ENCODE measurements at places on chromosomes 5 and 9. TPM values are rescaled to one million over a fixed set of nuclear protein-coding genes. Genes with fewer than 3 reads are reported as not detected.

DNA sequence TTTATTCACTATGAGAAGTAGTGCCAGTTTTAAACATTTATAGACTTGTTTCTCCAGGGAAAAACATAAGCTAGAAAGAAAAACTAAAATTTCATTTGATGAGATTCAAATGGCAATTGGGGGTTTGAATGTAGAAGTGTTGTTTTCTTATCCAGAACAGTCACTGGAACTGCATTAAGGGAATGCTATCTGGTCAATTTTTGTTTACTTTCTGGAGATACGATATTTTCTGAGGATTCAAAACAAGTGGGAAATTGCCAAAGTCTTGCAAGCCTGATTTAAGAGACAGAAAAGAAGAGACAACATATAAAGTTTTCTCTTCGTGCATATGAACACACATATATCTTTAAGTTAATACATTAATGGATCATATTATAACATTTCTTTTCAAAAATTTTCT, 118.4 kb downstream of the NXNL2 start:
- no peaks in the 10 kb centered on the region for H3K36me3 ChIP-seq
- no peaks in the 10 kb centered on the region for H3K4me1 ChIP-seq
- H3K4me3 ChIP-seq, result no peak overlapping the region
- no peak for DNase-seq
- no peak overlapping the region for H3K27ac ChIP-seq

- no peak for DNase-seq
- H3K27ac ChIP-seq, result peak overlapping the region; percentile 68
Measured at GRCh38 chr5:78574131-78574673, 74.4 kb downstream of the LHFPL2 start.

Gene NNT
- total RNA-seq, result 109 TPM

Gene GRAMD2B
- total RNA-seq, result 45.0 TPM

GRCh38 chr5:17730421-17730820, 96.2 kb downstream of the TAF11L14 start:
- H3K4me1 ChIP-seq, result no peaks in the 10 kb centered on the region
- DNase-seq, result no peak
- no peak overlapping the region for H3K4me3 ChIP-seq

DNA sequence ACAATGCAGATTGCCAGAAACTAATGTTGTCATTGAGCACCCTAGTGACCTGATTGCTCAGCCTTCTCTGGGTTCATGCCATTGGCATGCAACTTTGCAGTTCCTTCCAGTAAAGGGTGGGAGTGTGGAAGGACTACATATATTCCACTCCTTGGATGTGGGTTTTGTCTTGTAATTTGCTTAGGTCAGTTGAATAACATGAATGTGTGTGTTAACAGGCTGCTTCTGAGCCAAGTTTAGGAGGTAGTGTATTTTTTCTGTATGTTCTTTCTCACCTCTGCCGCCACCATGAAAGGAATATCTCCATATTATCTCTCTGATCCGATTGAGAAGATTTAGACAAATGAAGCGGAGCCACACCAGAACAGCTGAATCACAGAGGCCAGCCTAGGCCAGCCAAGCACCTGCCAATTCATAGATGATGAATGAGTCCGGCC, 1929.6 kb upstream of the CDH6 start:
- no peaks in the 10 kb centered on the region for H3K27me3 ChIP-seq
- no peaks in the 10 kb centered on the region for H3K36me3 ChIP-seq
- H3K4me1 ChIP-seq, result no peaks in the 10 kb centered on the region
- H3K27ac ChIP-seq, result no peak overlapping the region

DNA sequence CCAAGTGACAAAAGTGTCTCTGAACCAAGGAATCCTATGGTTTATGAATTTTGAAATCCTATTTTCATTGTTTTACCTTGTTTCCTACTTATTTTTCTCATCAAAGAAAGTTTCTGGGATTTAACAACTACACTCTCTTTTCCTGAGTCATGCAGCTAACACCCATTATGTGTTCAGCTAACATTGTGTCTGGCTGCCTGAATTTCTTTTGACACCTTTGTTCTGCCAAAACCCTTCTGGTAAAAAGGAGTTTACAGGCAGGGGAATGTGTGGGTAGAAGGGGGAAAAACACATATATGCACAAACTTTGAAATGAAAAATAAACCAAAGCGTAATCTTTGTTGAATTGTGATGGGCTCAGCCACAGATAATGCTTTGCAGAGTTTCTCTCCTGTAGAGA, 146.2 kb downstream of the COX7C start:
- no peak overlapping the region for H3K4me3 ChIP-seq
- no peaks in the 10 kb centered on the region for H3K4me1 ChIP-seq
- H3K27me3 ChIP-seq, result no peaks in the 10 kb centered on the region
- no peak for DNase-seq

DNA sequence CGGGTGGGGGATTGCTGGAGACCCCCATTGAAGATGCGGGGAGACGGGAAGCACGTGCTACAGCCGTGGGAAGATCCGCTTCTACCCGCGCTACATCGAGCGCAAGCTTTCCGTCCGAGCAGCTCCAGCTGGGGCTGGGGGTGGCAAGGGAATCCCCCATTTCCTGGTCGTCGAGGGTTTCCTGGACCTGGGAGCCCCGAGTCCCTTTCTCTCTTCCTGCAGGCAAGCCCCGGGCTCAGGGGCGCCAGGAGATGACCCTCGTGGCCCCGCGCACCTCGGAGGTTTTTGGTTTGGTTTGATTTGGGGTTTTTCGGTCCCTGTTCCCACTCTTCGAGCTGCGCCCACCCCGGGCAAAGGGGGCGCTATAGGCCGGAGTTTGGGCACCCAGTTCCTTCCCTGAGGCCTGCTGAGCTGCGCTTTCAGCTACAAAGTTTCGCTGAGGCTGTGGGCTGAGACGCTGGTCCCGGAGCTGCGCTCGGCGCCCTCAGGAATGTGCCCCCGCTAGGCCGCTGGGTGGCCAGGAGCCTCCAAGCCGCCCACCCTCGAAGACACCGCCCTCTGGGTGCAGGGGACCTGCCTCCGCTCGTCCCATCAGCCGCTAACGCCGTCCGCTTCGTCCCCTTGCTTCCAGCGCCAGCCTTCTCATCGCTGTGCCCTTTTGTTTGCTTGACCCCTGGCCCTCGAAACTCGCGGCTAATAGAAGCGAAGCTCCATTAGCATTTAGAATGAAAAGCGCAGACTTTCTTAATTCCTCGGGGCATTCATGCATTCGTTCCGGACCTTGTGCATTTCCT, 2.9 kb downstream of the NR4A3 start:
- H3K36me3 ChIP-seq, result peaks cover 14% of the 10 kb centered on the region
- peak overlapping the region; percentile 98 for H3K27ac ChIP-seq
- H3K27me3 ChIP-seq, result no peaks in the 10 kb centered on the region
- no peak for DNase-seq
- no peaks in the 10 kb centered on the region for H3K4me1 ChIP-seq

GRCh38 chr5:100731768-100732167, 171.3 kb downstream of the ST8SIA4 start:
- H3K27me3 ChIP-seq, result no peaks in the 10 kb centered on the region
- H3K36me3 ChIP-seq, result no peaks in the 10 kb centered on the region
- no peak for DNase-seq
- H3K4me1 ChIP-seq, result no peaks in the 10 kb centered on the region

GRCh38 chr5:32298059-32298415, 14.7 kb downstream of the MTMR12 start:
- peaks cover 35% of the 10 kb centered on the region for H3K4me1 ChIP-seq
- no peak overlapping the region for H3K27ac ChIP-seq
- no peaks in the 10 kb centered on the region for H3K27me3 ChIP-seq
- DNase-seq, result no peak
- H3K4me3 ChIP-seq, result no peak overlapping the region

Gene SLC36A3
- total RNA-seq, result not detected

- H3K4me1 ChIP-seq, result no peaks in the 10 kb centered on the region
- no peaks in the 10 kb centered on the region for H3K27me3 ChIP-seq
- H3K27ac ChIP-seq, result no peak overlapping the region
- H3K4me3 ChIP-seq, result no peak overlapping the region
- DNase-seq, result no peak
Measured at GRCh38 chr5:172245046-172245445, 38.5 kb downstream of the UBTD2 start.

Gene CCNG1
- 90.1 TPM for total RNA-seq

DNA sequence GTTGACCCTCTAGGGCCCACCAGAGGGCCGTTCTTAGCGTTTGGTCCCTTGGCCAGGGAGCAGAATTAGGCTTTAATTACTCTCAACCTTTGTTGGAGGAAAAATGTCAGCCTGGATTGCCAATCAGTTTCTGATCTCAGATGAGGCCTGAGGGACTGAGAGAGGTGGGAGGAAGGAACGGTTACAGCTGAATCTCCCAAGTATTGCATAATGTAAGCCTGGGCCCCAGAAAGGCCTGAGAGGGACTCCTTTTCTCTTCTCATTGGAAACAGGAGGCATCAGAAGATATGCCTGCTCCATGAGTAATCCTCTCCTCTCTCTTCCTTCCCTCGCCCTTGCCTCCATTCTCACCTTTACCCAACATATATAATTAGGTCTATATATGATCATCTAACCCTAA, 105.7 kb downstream of the INSYN2B start:
- no peaks in the 10 kb centered on the region for H3K36me3 ChIP-seq
- H3K4me3 ChIP-seq, result no peak overlapping the region
- no peaks in the 10 kb centered on the region for H3K27me3 ChIP-seq

Gene TIMD4
- total RNA-seq, result not detected

Gene SPINK7
- total RNA-seq, result not detected

GRCh38 chr9:127184641-127185040, 62.2 kb upstream of the ANGPTL2 start:
- H3K27ac ChIP-seq, result peak overlapping the region; percentile 93
- no peak for DNase-seq
- H3K36me3 ChIP-seq, result no peaks in the 10 kb centered on the region

Gene SIT1
- not detected for total RNA-seq

Gene SAXO1
- not detected for total RNA-seq

Gene SPINK13
- not detected for total RNA-seq

DNA sequence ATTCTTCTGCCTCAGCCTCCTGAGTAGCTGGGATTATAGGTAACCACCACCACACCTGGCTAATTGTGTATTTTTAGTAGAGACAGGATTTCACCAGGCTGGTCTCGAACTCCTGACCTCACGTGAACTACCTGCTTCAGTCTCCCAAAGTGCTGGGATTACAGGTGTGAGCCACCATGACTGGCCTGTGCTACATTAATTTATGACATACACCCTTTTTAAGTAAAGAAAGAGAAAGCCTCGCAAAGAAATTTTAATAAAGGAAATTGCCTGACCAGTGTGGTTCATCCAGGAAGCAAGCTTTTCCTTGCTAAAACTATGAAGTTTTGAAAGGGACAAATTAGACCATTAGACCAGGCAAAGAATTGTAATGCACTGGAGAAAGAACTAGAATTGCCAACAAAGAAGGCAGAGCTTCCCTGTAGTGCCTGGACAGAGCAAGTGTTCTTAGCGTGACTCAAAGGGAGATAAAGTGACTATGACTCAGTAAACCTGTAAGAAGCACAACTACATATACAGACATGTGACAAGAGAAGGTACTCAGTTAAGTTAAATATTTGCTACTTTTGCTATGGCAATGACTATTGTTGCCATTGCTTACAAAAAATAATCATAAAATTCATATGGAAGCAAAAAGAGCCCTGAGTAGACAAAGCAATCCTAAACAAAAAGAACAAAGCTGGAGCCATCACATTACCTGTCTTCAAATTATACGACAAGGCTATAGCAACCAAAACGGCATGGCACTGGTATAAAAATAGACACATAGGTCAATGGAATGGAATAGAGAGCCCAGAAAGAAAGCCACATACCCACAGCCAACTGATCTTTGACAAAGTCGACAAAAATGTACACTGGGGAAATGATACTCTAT, 54.6 kb downstream of the FYB1 start:
- H3K36me3 ChIP-seq, result no peaks in the 10 kb centered on the region
- no peak for DNase-seq
- H3K27me3 ChIP-seq, result no peaks in the 10 kb centered on the region
- no peaks in the 10 kb centered on the region for H3K4me1 ChIP-seq
- H3K4me3 ChIP-seq, result no peak overlapping the region

Gene PRDM9
- total RNA-seq, result not detected

GRCh38 chr5:112570708-112571444, 151.8 kb upstream of the EPB41L4A start:
- H3K4me1 ChIP-seq, result no peaks in the 10 kb centered on the region
- H3K27me3 ChIP-seq, result no peaks in the 10 kb centered on the region
- H3K27ac ChIP-seq, result no peak overlapping the region
- DNase-seq, result no peak
- H3K36me3 ChIP-seq, result no peaks in the 10 kb centered on the region
- no peak overlapping the region for H3K4me3 ChIP-seq

GRCh38 chr9:98627296-98627695, 81.4 kb downstream of the GABBR2 start:
- H3K27ac ChIP-seq, result no peak overlapping the region
- H3K4me3 ChIP-seq, result no peak overlapping the region
- H3K4me1 ChIP-seq, result no peaks in the 10 kb centered on the region
- DNase-seq, result no peak

GRCh38 chr5:50328193-50328729, 112.8 kb downstream of the EMB start:
- no peaks in the 10 kb centered on the region for H3K27me3 ChIP-seq
- H3K4me3 ChIP-seq, result no peak overlapping the region
- no peak for DNase-seq
- no peaks in the 10 kb centered on the region for H3K4me1 ChIP-seq
- no peak overlapping the region for H3K27ac ChIP-seq

- no peak for DNase-seq
- H3K36me3 ChIP-seq, result no peaks in the 10 kb centered on the region
- no peak overlapping the region for H3K27ac ChIP-seq
- H3K27me3 ChIP-seq, result no peaks in the 10 kb centered on the region
Measured at GRCh38 chr9:7320139-7320538, 479.4 kb downstream of the DMAC1 start.

GRCh38 chr5:60929024-60929423, 15.8 kb downstream of the ERCC8 start:
- no peaks in the 10 kb centered on the region for H3K27me3 ChIP-seq
- no peak overlapping the region for H3K4me3 ChIP-seq
- H3K27ac ChIP-seq, result no peak overlapping the region
- peaks cover 14% of the 10 kb centered on the region for H3K36me3 ChIP-seq
- H3K4me1 ChIP-seq, result no peaks in the 10 kb centered on the region

Gene NFIL3
- total RNA-seq, result 25.5 TPM

- no peak overlapping the region for H3K27ac ChIP-seq
- no peaks in the 10 kb centered on the region for H3K4me1 ChIP-seq
- peaks cover 38% of the 10 kb centered on the region for H3K36me3 ChIP-seq
- no peaks in the 10 kb centered on the region for H3K27me3 ChIP-seq
- DNase-seq, result no peak
- H3K4me3 ChIP-seq, result no peak overlapping the region
Measured at GRCh38 chr9:32486839-32487562, 39.0 kb downstream of the RIGI start.

Gene UNC5A
- not detected for total RNA-seq

- no peaks in the 10 kb centered on the region for H3K4me1 ChIP-seq
- no peaks in the 10 kb centered on the region for H3K27me3 ChIP-seq
- no peak overlapping the region for H3K4me3 ChIP-seq
- H3K27ac ChIP-seq, result no peak overlapping the region
- peaks cover 2% of the 10 kb centered on the region for H3K36me3 ChIP-seq
Measured at GRCh38 chr9:133154097-133154989, 9.4 kb downstream of the GBGT1 start.

- DNase-seq, result no peak
- peak overlapping the region; percentile 54 for H3K27ac ChIP-seq
- peak overlapping the region; percentile 61 for H3K4me3 ChIP-seq
- H3K4me1 ChIP-seq, result no peaks in the 10 kb centered on the region
- H3K27me3 ChIP-seq, result no peaks in the 10 kb centered on the region
Measured at GRCh38 chr5:122312591-122313406, 762 bp downstream of the SNCAIP start.

- H3K4me3 ChIP-seq, result no peak overlapping the region
- H3K36me3 ChIP-seq, result peaks cover 18% of the 10 kb centered on the region
- no peak overlapping the region for H3K27ac ChIP-seq
- no peak for DNase-seq
- no peaks in the 10 kb centered on the region for H3K4me1 ChIP-seq
- H3K27me3 ChIP-seq, result no peaks in the 10 kb centered on the region
Measured at GRCh38 chr5:79663212-79663611, 26.4 kb upstream of the CMYA5 start.
